T-helper 9 cell (primary cell): ENCODE measurements at places on chromosomes 3 and 15.

DNA sequence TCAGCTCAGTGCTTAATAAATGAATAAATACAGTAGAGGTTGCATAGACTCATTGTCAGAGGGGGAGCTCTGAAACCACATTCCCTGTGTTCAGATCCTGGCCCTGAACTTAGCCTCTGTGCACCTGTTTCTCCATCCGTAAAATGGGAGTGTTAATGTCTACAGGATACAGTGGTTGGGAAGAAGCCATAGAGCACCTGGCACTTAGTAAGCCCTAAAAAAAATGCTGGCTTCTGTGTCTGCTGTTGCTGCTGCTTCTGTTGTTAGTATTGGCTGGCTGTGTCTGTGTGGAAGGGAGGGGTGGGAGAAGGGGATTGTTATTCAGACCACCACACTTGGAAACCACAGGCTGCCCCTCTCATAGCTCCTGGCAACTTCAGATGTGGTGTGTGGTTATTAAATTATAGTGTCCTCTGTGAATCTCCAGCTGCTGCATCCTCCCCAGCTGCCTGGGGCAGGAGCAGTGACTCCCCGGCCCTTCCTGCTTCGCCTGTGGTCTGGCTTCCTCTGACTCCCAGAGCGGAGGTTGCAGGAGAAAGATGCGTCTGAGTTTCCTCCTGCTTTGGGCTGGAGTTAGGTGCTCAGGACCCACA lies 31.0 kb downstream of the FGD5 start:
- no peak for DNase-seq

DNA sequence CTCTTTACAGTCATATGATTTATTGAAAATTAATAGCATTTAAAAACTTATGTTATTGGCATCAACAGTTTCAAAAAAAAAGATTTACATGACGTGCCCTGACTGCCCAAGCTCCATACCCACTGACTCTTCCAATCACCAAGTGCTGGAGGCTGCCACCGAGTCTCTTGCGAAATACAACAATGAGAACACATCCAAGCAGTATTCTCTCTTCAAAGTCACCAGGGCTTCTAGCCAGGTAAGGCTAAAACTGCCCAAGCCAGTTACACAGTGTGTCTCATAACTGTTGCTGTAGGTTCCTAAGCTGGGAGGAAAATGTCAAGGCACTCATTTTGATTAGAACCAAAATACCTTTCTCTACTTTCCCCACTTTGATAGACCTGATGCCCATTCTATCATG lies 4.5 kb downstream of the FETUB start:
- DNase-seq, result no peak

GRCh38 chr15:72147418-72147817 lies 29.2 kb downstream of the SENP8 start:
- DNase-seq, result no peak

DNA sequence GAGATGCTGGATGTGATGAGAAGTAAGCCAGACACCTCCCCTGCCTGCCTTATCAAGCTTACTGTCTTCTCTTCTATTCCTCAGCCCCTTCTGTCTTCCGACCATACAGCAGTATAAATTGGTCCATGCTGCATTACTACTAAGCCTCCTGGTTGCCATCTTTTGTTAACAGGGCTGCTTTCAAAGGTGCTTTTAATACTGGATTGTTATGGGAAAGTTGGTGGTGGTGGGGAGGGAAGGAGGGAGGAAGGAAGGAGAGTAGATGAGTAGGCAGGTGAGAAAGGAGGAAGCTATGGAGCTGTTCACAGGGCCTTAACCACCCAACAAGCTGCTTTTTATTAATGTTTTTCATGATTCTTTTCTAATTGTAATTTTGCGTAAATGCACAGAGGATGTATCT lies 114.9 kb downstream of the SLC25A26 start:
- no peak for DNase-seq

GRCh38 chr3:177760803-177761202 lies 563.5 kb upstream of the TBL1XR1 start:
- DNase-seq, result no peak

GRCh38 chr15:75161106-75161916 lies 40.4 kb upstream of the C15orf39 start:
- DNase-seq, result no peak

DNA sequence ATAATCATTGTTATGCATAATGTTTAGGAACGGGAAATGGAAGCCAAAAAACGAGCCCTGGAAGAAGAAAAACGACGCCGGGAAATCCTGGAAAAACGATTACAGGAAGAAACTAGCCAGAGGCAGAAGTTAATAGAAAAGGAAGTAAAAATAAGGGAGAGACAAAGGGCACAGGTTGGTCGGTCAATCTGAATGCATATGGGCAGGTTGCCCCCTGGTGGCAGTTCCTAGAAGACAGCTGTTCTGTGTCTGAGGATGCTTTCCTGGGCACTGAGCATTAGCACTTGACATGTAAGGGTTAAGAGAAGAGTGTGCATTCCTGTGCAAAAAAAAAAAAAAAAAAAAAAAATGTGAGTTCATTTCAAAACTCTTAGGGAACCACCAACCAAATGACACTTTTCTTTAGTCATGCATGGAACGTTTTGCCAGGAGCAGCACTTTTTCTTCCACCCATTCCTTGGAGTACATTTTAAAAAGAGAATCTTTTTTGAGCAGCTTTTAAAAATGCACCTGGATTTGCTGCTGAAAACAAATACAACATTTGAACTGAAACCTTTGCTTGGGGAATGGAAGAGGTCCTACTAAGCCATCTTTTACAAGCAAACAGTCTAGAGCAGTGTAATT lies 11.1 kb upstream of the ABHD10 start:
- peak; percentile 74 for DNase-seq

GRCh38 chr3:29279286-29279685 lies 1.6 kb upstream of the RBMS3 start:
- DNase-seq, result no peak

DNA sequence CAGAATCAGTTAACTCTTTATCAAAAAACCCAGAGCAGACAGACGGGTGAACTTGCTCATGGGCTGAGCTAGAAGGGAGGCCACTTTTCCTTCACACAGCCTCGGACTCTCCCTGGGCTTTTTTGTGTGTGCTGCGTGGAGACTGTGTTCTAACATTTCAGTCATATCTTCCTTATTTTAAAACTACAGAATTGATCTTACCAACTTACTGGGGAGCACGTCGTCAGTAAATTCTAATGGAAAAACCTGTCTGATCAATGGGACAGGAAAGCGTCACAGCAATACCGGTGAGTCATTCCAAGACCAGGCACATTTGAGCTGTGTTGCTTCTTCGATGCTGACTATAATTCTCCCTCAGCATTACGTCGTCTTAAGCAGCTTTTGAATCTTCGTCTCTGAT lies 145.1 kb downstream of the LPP start:
- DNase-seq, result no peak

- no peak for DNase-seq
These were observed 125.2 kb downstream of the CFAP20DC start for GRCh38 chr3:58924578-58924977.

DNA sequence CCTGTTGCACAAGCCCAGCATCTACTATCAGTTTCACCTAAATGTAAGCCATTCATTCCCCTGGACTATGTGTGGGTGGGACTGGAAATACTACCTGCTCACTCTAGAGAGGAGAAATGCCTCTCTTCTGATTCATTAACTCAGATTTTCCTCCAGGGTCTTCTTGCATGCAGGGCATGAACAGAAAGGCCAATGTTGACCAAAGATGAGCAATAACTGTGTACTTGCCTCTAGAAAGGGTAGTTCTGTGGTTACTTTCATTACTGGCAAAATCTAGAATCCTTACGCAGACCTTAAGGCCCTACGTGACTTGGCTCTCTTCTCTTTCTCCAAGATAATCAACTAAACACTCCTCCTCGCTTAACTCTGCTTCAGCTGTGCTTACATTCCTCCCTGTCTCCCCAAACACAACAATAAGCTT lies 81.4 kb upstream of the PSMD6 start:
- no peak for DNase-seq

- DNase-seq, result no peak
These were observed 43.3 kb downstream of the RASGRP1 start for GRCh38 chr15:38521316-38521715.

DNA sequence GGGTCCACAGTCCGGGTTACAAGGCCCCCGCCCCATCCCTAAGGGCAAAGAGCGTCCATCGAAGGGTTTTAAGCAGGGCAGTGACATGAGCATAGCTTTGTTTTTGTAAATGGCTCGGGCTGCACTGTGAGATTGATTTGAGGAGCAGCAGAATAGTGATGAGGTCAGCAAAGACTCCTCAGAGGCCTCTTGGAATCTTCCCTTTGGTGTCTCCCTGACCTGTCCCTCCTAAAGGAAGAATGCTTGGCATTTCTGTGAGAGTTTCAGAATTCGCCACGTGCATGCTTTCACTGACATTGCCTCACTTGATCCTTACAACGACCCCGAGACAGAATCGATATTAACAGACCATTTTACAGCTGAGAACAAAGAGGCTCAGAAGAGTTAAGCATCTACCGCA lies 20.3 kb downstream of the LAMP3 start:
- DNase-seq, result no peak
